ENCODE measurements at places on chromosomes 7 and 10.

GRCh38 chr10:87760195-87760905 is 57.7 kb downstream of the ATAD1 start:
- no peak for DNase-seq

- no peak for DNase-seq
These were observed 12.6 kb upstream of the PRPS1L1 start for GRCh38 chr7:18040196-18040595.

GRCh38 chr10:96588616-96589419 is 2.0 kb upstream of the TM9SF3 start:
- no peak for DNase-seq

DNA sequence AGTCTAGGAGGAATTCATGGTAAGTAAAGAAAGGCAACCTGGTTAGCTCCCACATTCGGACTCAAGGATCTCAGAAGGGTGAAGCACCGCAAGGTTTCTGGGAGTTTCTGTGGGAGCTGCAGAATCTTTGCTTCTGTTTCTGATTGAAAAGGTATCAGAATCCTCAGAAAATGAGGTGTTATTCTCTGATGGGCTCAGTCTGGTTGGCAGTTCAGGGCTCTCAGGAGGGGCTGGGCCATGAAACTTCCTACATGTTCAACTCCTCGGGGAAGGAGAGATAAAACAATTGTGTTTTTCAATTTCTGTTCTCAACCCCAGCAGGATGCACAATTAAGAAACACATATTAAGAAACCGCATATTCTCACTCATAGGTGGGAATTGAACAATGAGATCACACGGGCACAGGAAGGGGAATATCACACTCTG is 9.1 kb downstream of the OR2A7 start:
- peak; percentile 35 for DNase-seq

GRCh38 chr10:47400251-47400650 is 16.2 kb upstream of the ZNF488 start:
- peak; percentile 35 for DNase-seq

- DNase-seq = no peak
These were observed 306.2 kb downstream of the GPR37 start for GRCh38 chr7:124459101-124460055.

- no peak for DNase-seq
These were observed 22.4 kb downstream of the UBTD1 start for GRCh38 chr10:97520978-97521761.

DNA sequence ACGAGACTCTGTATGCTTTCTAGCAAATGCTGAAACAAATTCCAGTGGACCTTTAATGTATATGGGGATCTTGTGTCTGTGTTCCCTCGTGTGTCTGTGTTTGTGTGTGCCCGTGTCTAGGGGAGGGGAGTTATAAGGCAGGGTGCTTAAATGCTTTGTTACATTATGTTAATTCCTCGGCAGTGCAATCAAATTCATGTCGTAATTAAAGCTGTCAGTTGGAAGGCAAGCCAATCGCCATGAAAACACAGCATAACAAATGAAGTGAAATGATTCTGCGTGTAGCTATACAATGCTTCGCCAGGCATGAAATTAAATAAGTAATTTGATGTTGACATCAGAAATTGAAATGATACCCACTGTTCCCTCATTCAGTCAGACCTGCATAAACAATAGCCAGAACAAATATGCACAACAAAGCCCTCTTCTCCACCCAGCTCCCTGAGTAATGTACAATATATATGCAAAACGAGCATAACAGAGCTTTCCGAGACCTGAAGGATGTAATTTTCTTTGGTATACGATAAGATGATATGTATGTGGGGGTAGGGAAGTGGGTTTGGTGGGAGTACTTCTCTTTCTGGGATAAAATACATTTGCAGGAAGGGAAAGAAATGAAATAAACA is 534.1 kb downstream of the AUTS2 start:
- DNase-seq = no peak

- no peak for DNase-seq
These were observed 22.5 kb downstream of the PCGF5 start for GRCh38 chr10:91242940-91243339.

DNA sequence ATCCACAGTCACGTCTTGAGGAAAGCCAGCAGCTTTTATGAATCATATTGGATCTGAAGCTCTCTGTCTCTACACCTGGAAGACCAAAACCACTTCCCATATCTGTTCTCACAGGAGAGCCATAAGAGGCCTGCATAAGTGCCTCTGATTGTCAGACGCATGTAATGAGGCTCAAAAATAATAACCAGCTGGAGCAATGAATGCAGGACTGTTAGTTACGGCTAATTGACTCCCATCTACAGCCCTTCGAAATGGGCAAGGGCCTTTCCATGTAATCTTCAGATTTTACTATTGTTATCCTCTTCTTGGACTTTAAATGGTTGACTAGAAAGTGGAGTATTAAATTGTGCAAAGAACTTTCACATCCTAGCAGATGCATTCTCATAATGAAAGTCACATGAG is 4.4 kb upstream of the SEMA3C start:
- no peak for DNase-seq

DNA sequence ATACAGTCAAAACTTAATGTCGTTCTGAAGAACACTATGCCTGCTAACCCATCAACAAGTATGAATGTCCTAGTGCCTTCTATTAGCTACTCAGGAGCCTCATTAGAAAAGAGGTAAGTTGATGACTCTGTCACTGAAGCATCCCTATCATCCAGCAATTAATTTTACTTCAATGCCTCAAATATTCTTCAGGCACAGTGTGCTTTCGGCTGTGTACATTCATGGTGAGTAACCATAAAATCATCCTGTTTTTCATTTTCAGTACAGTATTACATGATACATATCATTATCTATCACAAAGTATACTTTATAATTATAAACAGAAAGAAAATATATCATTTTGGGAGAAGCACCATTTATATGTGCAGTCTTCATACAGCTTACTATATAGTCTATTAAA is 495.5 kb upstream of the ZWINT start:
- no peak for DNase-seq

DNA sequence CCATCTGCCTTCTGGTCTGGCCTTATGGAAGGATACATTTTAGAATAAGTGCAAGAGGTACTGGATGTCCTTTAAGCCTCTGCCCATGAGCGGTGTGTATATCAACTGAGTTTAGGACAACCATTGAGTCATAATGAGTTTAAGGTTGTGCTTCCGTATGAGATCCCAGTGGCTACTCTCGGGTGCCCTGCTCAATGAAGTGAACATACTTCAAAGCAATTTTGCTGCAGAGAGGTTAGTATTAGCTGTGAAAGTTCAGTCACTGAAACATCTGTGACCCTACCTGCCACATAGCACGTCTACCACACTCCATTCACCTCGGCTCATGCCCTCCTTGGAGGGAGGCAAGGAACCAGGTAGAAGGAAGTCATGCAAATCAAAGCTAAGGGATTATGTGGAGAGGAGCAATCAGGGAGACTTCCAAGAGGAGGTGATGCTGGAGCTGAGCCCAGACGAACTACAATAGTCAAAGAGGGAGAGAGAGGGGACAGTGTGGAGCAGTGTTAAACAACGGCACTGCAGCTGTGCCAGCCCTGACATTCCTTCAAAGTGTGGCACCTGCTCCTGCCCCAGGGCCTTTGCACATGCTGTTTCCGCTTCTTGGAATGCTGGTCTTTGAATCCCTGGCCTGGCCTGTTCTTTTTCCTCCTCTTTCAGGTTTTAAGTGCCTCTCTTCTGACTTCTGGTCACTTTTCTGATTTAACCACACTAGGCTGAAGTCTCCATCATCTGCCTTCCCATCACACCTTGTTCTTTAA is 25.4 kb downstream of the BTBD16 start:
- peak; percentile 25 for DNase-seq

DNA sequence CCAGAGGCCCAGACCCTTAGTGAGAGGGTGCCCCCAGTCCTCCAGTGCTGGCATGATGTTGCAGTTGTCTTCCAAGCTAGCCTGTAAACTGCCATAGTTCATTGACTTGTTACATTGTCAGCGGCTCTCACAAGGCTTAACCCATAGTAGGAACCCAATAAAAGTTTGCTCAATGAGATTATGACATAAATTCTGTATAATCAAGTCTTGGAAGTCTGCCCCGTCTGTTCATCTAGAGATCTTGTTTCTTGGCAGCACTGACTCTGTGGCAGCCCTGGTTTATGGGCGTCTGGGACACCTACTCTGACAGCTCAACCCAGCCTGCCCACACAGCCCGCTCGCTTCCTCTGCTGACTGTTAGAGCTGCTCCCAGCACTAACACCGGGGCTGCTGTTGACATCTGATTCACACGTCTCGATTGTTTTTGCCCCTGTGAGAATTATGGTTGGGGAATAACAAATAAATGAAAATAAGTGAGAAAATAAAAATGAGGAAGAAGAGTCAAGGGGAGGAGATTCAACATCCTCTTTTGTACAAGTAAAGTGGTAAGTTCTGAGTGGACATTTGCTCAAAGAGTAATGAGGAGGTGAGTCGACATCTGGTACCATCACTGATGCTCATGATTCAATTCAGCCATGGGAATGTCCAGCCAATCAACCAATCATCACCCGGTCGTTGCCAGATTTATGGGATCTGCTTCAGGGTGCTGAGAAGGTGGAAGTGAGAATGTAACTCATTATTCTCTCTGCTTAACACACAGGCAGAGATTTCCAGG is 160.8 kb downstream of the SPAG6 start:
- peak; percentile 58 for DNase-seq

GRCh38 chr7:156625580-156625979 is 15.0 kb upstream of the RNF32 start:
- no peak for DNase-seq

- DNase-seq = no peak
These were observed 314.1 kb upstream of the SP4 start for GRCh38 chr7:21113609-21114415.

GRCh38 chr10:106032450-106033002 is 1132.0 kb downstream of the SORCS1 start:
- DNase-seq = no peak

- DNase-seq = no peak
These were observed 100.7 kb upstream of the AFAP1L2 start for GRCh38 chr10:114504769-114505579.

- no peak for DNase-seq
These were observed 155.2 kb downstream of the MBL2 start for GRCh38 chr10:52617346-52617745.

GRCh38 chr7:82760074-82760473 is 316.5 kb upstream of the CACNA2D1 start:
- DNase-seq = no peak

- DNase-seq = no peak
These were observed 43.3 kb downstream of the GPR37 start for GRCh38 chr7:124722292-124722691.

- no peak for DNase-seq
These were observed 60.2 kb downstream of the WIPF3 start for GRCh38 chr7:29866490-29866930.

DNA sequence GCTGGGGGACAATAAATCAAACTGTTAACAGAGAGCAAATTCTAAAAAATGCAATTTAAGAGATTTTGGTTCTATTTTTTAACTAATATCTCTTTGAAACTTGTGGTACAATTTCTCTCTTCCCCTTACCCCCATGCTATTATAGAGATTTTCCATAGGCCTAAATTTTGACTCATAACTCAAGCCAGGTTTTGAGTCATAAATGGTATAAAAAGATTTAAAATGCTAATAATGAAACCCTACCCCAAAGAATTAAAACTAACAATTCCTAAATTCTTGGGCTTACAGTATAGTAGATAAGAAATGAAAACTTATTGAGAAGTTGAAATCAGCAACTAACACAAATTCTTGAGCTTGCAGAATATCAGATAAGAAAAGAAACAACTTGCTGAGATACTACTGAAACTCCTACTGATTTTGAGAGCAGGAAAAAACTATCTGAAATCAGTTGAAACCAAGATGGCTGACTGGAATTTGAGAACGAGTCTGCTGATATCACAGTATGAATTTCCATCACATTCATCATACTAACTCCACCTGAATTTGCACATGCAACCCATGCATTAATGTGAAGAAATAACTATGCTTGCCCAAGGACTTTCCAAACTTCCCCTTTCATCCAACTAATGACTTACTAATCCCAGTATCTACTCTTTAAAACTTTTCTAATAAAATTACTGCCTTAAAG is 36.3 kb downstream of the POT1 start:
- DNase-seq = no peak

DNA sequence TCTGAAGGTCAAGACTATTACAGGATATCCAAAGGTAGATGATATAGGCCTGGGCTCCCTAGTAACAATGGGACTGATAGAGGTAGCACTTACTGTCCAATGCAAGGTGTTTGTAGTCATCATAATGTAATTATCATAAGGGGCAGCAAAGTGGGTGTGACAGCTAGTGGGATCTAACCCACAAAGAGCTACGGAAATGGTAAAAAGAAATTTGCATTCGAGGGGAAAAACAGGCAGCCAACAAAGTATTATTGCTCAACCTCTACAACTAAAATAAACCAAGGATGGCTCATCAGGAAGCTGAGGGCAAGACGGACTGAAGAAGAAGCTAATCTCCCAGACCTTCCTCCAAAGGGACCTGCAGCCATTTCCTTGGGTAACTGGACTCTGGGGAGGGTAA is 211.0 kb downstream of the WDR11 start:
- DNase-seq = no peak

DNA sequence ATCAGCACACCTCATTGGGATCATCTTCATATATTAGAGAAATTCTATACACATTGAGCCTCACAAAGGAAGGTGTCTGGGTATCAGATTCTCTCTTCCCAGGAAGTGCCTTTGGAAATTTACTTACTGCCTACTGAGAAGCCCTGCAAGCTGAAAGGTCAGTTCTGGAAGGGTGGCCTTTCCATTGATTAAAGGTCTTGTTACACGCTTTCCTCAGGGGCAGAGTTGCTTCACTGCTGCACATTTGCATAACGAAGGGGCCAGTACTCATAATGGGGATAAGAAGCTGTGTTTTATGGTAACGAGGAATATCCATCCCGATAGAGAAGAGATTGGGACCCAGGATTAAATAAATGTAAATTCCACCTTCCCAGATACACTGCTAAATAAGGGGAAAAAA is 19.4 kb upstream of the IL15RA start:
- no peak for DNase-seq

GRCh38 chr7:134121632-134122139 is 5.5 kb upstream of the LRGUK start:
- DNase-seq = no peak

Measured in islet precursor cell (in vitro differentiated cells).